H1 (cell line): ENCODE measurements at places on chromosomes 1 and 21.

- DNase-seq, result no peak
Measured at GRCh38 chr21:14414932-14415508, 32.1 kb upstream of the HSPA13 start.

GRCh38 chr1:23384312-23385058 is 14.8 kb upstream of the ZNF436 start:
- no peak for DNase-seq

- peak; percentile 28 for DNase-seq
Measured at GRCh38 chr1:117561551-117561950, 44.3 kb upstream of the TENT5C start.

DNA sequence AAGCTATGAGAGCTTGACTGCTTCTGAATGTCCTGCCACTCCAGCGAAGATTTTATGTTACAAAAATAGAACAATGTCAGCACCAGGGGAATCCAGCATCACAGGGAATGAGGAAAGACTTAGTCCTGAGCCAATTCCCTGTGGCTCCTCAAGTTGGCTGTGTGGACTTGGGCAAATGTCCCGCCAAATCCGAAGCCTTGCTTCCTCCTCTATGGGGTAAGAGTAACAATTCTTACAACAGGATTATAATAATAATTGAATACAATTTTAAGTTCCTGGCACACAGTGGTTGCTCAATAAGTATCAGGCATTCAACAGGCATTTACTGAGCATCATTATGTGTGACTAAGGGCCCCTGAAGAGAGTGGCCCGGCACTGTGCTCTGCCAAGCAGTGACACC is 44.4 kb downstream of the STPG1 start:
- DNase-seq, result no peak
